ENCODE measurements at places on chromosomes 3 and 15.

- DNase-seq, result peak; percentile 83
These were observed 5.1 kb upstream of the MUC20 start for GRCh38 chr3:195715583-195716266.

GRCh38 chr3:1552831-1553230, 460.0 kb downstream of the CNTN6 start:
- DNase-seq, result no peak

GRCh38 chr3:16127249-16127648, 47.2 kb upstream of the GALNT15 start:
- no peak for DNase-seq

DNA sequence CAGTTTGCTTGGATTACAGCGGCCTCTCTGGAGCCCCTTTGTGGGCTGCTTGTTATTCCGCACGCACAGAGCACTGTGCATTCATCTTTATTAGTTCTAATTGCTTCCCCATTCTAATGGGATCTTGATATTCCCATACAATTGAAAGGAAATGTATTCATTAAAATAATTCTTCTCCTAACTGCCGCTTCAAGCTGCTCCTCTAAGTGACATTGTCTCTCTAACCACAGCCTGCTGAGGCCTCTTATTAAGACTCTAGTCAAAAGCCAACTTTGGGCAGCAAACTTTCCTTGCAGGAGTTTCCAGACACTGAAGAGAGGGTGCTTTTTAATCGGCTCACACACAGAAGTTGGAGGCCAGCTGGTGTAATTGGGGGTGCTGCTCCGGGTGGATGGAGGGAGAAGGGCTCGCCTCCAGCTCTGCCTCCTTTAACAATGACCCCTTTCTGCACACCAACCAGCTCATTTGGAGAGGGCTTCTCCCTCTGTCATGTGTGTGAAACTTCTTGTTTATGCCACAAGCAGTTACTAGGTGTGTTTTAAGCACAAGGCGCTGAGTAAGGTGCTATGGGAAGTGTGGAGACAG, 5.6 kb upstream of the MAGEF1 start:
- no peak for DNase-seq

DNA sequence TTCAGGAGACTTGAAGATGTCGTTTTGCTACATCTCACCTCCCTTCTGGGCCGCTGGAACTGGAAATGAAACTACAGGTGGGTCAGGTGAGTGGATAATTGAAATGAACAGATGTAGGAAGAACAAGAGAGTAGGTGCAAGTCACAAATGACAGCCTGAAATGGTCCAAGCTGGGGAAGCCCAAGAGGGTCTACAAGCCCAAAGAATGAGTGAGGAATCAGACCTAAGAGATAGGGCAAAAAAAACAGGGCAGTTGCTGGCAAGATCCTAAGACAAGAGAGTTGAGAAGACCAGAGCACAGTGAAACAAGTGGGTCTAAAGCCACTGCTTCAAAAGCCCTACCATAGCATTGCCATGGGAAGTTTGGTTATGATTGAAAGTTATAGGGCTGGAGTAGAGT, 67.4 kb upstream of the SNRK start:
- no peak for DNase-seq

GRCh38 chr3:141998669-141999290, 122.3 kb downstream of the ATP1B3 start:
- peak; percentile 40 for DNase-seq
